Right kidney (tissue), 9 donors: ENCODE measurements at places on chromosomes 3 and 15.

- DNase-seq = no peak
Measured at GRCh38 chr15:39743611-39744010, 39.0 kb downstream of the FSIP1 start.

GRCh38 chr3:170889132-170889531 is 19.1 kb upstream of the RPL22L1 start:
- DNase-seq = no peak

- no peak for DNase-seq
Measured at GRCh38 chr15:26731965-26732364, 40.9 kb downstream of the GABRB3 start.

- peak; percentile 97 for DNase-seq
Measured at GRCh38 chr3:52770496-52771333, at the start of gene NEK4. NEK4 (minus strand) TSS chr3:52770940; CDS start chr3:52770746, 194 bp downstream.

DNA sequence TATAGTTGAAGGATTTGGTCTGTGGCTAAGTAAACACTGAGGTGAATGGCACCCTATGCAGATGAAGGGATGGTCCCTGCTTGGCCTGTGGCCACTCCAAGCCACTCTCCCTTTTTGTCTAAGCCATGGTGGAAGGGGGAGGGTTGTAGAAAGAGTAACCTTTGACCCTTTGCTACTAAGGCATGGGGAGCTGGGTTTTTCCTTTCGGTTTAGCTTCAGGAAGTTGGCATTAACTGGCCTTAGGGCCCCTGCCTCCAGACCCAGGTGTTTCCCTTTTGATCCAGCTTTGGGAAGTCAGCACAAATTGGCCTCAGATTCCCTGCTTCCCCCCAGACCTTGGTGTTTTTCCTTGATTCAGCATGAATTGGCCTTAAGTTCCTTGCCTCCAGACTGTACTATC is 49.5 kb downstream of the EFCAB12 start:
- no peak for DNase-seq

GRCh38 chr3:79032686-79033318 is 735.0 kb downstream of the ROBO1 start:
- no peak for DNase-seq

- no peak for DNase-seq
Measured at GRCh38 chr3:154378311-154378710, 51.7 kb downstream of the GPR149 start.

DNA sequence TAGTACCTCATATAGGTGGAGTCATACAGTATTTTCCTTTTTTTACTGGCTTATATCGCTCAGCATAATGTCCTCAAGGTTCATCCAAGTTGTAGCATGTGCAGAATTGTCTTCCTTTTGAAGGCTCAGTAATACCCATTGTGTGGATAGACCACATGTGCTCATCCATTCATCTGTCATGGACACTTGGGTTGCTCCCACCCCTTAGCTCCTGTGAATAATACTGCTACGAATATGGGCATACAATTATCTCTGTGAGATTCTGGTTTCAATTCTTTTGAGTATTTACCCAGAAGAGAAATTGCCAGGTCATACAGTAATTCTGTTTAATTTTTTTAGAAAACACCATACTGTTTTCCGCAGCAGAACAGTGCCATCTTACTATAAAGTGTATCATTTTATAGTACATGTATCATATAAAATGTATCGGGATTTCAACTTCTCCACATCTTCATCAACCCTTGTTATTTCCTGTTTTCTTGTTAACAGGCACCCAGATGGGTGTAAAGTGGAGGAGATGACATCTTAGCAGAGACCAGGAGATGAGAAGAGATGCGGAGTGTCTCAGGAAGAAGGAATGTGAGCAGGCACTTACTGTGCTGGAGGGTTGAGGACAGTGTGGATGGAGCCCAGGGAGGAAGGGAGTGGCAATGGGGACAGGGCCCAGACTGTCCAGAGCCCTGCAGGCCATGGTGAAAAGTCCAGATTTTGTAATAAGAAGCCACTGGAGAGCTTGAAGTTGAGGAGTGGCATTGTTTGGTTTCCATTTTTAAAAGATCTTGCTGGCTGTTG is 27.0 kb upstream of the PRR23E start:
- DNase-seq = no peak

DNA sequence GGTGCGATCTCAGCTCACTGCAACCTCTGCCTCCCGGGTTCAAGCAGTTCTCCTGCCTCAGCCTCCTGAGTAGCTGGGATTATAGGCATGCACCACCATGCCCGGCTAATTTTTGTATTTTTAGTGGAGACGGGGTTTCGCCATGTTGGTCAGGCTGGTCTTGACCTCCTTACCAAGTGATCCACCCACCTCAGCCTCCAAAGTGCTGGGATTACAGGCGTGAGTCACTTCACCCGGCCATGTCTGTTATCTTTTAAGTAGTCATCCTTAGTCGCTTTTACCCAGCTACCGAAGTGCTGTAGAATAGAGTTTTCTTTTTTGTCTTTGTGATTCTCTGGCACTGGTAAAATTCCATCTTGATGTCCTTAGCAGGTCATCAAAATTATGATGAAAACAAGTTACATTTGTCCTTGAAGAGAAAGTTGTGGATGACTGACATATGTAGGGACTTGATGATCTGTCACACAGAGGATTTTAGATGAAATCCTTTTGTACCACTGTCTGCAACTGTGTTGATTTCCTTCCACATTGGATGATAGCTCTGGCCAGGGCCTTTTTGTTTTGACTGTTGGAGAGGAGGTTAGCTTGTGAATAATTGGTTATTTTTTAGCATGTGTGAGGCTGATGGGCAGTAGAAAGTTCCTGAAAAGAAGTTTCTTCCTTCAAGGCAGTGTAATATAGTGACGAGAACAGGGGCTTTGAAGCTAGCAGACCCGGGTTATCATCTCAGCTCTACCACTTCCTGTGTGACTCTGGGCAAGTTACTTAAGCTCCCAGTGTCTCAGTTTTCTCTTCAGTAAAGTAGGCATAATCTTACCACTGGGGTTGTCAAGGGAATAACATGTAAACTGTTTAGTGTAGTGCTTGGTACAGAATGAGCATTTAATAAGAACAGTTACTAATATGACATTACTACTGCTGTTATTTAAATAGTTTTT is 18.8 kb downstream of the ATG7 start:
- no peak for DNase-seq

DNA sequence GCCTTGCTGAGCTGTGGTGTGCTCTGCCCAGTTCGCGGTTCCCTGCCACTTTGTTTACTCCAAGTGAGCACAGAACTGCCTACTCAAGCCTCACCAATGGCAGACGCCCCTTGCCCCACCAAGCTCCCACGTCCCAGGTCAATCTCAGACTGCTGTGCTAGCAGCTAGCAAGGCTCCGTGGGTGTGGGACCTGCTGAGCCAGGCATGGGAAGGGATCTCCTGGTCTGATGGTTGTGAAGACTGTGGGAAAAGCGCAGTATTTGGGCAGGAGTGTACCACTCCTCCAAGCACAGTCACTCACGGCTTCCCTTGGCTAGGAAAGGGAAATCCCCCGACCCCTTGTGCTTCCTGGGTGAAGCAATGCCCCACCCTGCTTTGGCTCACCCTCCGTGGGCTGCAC is 45.0 kb downstream of the SLC12A6 start:
- DNase-seq = no peak

DNA sequence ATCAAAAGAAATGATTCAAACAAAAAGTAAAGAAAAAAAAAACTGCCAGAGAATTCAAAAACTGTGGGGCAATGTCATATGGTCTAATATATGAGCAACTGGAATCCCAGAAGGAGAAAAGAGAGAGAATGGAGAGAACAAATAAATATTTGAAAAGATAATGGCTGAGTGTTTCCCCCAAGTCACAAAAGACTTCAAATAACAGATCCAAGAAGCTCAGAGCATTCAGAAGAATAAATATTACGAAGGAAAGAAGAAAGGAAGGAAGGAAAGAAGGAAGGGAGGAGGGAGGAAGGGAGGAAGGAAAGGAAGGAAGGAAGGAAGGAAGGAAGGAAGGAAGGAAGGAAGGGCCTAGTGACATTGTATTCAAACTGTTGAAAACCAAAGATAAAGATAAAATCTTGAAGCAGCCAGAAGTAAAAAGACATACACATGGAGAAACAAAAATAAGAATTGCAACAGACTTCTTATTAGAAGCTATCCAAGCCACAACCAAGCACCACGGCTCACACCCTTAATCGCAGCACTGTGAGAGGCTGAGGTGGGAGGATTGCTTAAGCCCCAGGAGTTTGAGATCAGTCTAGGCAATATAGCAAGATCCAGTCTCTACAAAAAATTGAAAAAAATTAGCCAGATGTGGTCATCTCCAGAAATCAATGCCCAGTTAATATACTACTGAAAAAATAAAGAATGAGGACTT is 118.9 kb upstream of the IGSF10 start:
- DNase-seq = no peak

DNA sequence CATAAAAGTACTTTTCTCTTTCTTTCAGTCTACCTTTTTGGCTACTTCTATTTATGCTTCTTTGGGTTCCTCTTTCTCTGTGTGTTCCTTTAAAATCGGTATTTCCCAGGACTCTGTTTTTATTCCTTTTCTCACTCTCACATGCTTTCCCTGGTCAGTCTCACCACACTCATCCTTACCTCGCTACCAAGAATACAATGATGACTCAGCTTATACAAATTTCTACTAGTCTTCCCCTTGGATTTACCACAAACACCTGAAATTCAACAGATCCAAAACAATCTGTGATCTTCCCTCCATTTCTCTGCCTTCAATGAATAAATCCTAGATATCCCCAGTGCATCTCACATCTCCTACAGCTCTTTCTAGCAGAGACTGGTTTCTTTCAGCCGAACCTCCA is 52.9 kb downstream of the TUBGCP4 start:
- DNase-seq = no peak

- DNase-seq = no peak
Measured at GRCh38 chr3:72042397-72043203, 257.7 kb upstream of the PROK2 start.

DNA sequence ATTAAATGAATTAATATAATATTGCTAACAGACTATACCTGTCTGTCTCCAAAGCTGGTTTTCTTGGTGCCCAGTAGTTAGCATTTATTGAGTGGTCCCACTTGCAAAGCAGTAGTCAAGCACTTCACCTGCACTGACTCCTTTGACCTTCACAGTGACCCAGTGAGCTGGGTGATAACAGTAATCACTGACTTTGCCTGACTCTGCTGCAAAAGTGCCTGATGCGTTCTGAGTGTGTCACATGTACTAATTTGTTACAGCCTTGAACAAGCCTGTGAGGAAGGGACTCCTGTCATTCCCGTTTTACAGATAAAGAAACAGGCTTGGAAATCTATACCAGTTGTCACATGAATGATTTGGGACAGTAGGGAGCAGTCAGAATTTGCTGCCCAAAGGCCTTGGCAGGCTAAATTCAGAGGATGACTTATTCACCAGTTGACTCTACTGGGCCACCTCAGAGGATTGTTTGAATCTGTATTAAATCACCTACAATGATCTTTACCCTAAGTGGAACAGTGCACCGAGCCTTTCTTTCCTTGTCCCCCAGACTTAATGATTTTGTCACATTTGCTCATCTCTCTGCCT is 116.6 kb upstream of the PLXNA1 start:
- DNase-seq = no peak

- no peak for DNase-seq
Measured at GRCh38 chr15:98668566-98669308, 20.4 kb downstream of the IGF1R start.

DNA sequence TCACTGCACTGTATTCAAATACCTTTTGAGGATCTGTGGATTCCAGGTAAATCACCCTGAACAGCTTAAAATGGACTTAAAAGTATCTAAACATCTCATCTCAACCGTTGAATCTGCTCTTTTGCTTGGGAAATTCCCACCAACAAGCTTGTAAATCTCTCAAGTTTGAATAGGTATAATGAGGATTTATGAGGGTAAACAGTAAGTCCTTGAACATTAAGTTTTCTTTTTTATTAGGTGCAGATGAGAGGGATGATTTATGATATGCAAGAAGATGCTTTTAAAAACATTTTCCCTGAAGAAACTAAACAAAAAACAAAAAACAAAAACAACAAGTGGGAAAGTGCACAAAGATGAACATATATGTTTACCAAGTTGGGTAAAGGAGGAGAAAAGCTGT is 290.6 kb downstream of the ROBO1 start:
- no peak for DNase-seq

GRCh38 chr3:12351145-12351544 is 62.3 kb downstream of the PPARG start:
- DNase-seq = no peak

DNA sequence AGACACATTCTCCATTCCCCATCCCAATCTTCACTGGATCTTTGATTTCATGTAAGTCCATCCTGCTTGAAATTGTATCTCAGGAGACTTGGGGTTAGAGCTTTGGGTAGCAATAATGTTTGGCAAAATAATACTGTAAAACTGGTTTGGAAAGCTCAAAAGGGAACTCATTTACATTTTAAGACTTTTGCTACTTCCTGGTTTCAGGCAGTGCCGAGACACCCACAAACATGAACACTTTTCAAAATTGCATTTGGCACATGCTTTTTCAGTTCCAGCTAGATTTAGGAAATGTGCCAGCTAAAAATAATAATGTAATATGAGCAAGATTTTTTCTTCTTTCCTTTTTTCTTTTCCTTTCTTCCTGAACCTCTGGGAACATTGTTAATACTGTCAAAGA is 145.7 kb upstream of the CBLB start:
- no peak for DNase-seq

DNA sequence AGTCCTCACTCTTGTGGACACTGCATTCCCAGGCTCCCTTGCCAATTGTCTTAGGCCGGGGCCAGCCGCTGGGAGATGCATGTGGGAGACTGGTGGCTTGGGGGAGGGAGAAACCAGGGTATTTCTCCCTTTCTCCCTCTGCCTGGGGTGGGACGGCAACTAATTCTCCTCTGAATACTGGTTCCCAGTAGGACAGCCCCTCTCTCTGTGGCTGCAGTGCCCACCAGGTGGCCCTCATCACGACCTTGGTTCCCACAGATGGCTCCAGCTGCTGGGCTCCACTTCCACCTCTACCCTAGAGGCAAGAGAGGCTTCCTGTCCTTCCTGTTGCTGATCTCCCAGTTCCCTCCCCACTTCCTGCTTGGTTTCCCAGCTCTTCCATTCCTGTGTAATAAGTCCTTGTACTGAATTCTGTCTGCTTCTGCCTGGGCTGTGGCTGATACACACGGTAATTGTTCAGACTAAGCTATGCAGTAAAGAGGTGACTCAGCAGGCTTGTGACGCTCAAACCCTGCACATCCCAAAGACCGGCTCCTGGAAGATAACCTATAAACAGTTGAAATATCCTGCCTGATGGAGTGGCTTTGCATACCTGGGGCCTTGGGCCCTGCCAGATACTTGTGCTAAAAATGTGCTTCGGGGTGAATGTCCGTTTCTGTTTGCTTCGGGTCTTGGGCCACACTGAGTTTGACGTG is 20.4 kb upstream of the COPG1 start:
- DNase-seq = peak; percentile 35

DNA sequence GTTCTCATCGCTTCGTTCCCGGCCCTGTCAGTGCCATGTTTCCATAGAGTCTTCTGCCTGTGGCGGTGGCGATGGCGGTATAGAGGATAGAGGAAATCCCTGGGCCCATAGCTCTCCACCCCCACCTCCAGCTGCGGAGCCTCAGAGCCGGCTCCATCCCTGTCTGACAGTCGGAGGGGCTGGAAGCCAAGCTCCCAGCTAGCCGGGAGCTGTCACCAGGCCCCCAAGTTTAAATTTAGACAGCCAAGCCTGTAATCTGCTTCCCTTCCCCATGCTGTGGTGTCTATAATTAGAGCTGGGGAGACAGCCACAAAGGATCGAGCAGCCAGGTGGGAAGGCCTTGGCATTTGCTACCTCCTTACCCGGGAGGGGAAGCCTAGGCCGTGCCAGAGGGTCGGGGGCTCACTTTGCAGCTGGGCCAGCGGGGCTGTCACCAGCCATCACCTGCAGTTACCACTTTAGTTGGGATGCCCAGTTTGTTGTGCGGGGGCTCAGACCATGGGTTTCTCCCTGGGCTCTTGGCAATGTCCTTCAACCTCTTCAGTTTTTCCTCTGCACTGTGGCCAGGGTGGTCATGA is 56.3 kb upstream of the SEC13 start:
- no peak for DNase-seq

- DNase-seq = no peak
Measured at GRCh38 chr3:107681396-107681795, 158.6 kb downstream of the BBX start.
